ENCODE measurements at places on chromosomes 16 and 17.

GRCh38 chr17:34318474-34318873 is 761 bp upstream of the CCL8 start:
- DNase-seq, result peak; percentile 41

- no peak for DNase-seq
Measured at GRCh38 chr17:76079535-76079955, 563 bp downstream of the ZACN start.

DNA sequence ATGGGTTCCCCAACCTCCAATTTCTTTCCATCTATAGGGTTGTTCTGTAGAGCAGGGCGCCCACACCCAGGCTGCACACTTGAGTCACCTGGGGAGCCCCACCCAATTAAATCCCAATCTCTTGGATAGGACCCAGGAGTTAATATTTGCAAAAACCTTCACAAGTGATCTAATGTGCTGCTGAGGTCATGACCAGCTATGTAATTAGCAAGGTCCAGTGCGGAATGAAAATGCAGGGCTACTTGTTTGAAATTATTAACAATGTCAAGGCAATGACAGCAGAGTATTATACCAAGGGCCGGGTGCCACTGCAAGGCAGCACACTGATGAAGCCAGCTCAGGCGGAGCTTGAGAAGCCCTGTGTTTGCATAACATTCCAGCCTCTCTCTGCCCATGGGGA is 302.7 kb downstream of the MAF start:
- no peak for DNase-seq

DNA sequence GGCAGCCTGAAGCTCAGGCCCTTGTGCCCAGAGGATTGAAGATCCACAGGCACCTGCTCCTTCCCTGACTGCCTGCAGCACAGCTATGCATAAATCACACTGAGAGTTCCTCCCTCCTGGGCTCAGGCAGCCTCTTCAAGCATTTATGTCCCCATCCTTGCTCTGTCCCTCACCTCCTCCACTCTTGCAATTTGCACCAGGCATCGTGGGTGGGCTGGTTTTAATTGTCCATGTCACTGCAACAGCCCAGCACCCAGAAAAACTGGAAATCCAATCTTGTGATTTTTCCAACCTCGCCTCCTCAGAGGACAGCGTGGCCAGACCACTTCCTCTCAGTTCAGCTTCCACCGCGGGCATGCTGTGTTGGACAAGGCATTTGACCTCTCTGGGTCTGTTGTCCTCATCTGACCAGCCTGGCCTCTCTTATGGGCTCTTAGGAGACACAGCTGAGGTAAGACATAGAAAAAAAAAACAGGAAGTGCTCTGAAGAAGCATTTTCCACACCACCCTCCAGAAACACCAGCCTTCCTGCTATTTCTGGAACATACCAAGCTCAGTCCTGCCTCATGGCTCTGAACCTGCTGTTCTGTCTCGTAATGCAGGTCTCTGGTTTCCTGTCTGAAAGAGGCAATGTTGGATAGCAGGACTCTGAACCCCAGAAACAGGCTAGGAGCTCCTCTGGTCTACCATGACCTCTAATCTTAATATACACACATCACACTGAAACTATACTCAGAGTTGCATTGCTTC is 8.3 kb downstream of the TMEM114 start:
- peak; percentile 68 for DNase-seq

DNA sequence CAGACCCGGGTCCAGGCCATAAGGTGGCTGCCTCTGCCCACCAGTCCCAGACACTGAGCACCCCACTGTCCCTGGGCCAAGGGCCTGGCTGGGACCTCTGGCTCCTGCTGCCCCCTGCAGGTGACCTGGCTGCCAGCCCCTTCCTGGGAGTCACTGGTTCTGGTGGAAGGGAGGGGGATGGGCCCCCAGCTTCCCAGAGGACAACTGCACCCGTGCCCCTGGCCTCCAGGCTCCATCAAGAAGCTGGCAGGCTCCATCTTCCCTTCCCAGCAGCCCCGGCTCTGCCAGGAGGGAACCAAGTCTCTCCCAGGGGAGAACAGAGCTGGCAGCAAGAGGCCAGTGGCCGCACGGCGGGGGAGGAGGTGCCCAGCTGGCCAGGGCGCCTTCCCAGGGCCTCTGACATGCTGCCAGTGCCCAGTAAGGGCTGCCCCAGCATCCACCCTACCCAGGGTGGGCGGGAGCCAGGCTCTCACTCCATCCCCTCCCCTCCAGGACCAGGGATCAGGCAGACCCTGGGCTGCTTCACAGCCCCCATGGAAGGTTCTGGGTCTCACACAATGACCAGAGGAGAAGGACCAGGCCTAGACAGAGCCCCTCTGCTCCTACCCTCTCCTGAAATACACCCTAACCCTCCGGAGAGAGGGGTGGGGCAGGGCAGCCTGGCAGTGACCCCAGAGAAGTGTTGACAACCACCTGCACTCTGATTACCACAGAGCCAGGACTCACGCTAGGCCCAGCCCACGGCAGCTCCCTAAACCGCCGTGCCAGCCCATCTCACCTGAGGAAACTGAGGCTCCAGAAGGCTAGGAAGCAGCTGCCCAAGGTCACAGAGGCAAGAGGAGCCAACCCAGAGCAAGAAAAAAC is 3.6 kb downstream of the CLUH start:
- no peak for DNase-seq

DNA sequence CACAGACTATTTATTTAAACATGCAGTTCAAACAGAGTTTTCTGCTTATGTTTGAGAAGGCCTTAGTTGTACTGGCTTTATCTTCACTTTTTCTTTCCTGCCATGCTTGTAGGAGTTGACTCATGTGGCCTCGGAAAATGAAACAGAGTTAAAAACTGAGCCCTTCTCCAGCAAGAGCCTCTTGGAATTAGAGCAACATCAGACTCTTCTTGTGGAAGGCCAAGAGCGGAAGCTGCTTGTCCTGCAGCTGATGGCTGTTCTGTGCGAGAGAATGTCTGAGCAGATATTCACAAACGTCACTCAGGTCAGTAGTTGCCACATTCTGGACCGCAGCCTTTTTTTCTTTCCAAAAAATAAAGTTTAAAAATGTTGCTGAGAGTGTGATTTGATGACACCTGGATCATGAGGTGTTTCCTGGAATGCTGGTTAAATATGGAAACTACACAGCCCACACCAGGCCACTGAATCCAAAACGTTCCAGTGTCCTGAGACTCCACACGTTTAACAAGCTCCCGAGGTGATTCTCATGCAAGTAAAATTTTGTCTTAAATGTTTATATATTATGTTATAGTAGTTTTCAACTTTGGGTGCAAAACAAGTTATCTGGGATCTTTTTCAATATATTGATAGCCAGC is 65.9 kb downstream of the TANGO6 start:
- no peak for DNase-seq

GRCh38 chr16:80100846-80101451 is 439.8 kb upstream of the DYNLRB2 start:
- peak; percentile 18 for DNase-seq

GRCh38 chr16:55437625-55438024 is 41.4 kb upstream of the MMP2 start:
- DNase-seq, result no peak

DNA sequence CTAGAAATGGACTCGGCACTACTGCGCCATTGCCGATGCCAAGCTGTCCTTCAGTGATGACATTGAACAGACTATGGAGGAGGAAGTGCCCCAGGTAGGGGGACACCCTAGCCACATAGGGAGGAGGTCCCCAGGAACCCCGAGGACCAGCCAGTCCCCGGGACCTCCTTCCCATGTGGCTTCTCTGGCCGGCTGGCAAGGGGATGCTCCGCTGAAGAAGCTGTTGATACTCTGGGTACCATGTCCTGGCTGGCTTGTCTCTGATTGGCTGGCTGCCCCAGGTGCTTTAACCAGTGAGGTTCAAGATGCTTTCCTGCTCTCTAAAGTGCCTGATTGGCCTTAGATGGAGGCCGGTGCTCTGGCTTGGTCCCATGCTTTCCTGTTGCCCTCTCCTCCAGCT is 103.6 kb downstream of the SDR42E1 start:
- no peak for DNase-seq

- no peak for DNase-seq
Measured at GRCh38 chr16:69089091-69089910, 16.2 kb upstream of the HAS3 start.

DNA sequence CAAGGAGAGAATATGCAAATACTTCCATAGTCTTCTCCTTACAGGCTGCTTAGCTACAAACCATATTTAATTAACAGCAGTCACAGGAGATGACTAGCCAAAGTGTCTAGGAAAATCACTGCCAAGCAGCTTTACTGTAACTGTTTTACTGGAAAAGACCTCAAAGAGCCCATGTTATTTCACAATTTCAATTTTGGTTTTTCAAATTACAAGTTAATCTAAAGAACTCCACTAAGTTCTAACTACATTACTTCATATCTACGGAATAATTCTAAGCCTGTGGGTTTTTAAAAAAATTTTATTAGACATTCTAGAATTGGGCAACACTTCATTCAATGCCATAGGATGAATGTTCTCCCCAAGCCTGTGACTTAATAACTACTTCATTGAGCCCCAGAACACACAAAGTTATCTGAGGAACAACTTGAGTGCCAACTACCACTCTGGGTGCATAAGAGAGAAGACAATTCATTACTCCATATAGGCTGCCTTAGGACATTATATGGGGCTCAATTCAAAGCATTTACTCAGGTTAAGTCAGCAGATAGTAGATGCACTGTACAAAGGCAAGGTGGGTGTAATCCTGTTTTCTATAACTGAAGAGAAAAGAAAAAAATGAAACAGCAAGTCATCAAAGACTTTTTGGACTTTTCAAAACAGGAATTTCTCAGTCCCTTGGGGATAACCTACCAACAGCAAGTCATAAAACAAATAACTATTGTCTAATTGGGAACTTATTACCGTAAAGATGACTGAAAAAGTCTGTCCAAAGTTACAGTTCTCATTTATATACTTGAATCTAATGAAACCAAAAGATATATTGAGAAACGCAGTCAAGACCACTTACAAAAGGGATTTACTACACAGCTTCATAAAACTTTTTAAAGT is 33.0 kb downstream of the STAT3 start:
- no peak for DNase-seq

DNA sequence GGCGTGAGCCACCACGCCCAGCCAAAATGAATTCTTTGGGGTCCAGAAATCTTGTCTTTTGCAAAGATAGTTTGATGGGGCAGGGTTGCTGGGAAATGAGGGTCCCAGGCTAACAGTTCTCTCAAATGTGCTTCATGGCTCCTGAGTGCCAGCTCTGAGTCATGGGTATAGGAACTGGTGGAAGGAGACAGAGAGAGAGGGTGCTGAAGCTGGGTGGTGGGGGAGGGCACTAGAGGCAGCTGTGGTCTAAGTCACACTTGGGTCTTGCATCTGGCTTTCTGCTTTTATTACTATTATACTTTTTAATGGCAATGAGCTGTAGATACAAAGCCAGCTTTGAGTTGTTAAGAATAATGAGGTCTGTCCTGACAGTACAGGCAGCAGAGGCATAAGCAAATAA is 54.6 kb downstream of the PRKCA start:
- no peak for DNase-seq

DNA sequence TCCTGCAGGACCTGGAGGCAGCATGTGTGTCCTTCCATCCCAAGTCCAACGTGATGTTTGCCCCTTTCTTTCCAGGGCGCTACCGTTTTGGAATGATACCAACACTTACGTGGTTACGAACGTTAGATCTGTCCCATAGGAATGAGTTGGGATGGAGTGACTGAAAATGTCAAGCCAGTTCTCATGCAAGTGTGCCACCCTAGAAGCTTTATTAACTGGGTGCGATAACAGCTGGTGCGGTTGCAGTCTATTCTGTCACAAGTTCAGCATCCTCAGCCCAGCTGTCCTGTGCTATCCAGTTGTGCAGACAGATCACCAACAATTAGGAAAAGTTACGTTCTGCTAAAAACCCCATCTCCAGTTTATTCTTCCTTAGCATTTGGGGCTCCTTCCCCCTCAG is 52.5 kb downstream of the BANP start:
- DNase-seq, result no peak

DNA sequence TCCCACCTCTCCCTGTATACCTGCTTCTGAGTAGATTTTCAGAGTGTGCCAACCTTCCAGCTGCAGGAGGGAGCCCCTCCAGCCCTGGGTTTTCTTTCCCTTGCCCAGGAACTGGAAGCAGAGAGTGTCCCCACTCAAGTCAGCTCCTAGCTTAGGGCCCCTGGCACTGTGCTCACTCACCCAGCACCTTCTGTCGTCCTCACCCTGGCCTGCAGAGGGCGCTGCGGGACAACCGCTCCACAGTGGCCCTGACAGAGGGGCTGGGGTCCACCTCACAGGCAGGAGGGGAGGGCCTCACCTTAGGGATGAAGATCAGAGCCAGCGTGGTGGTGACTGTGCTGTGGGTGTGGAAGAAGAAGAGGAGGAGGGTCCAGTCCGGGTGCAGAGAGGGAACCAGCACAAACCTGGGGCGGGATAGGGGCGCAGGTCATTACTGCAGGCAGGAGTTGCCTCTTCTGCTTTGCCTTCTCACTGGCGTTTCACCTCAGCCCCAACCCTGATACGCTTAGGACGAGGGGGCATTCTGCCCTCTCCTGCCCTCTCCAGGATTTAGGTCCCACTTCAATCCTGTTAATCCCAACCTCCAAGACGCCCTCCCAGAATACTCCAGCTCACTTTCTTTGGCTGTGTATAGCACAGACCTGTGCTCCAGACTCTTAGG is 10.0 kb downstream of the GPR179 start:
- peak; percentile 38 for DNase-seq

DNA sequence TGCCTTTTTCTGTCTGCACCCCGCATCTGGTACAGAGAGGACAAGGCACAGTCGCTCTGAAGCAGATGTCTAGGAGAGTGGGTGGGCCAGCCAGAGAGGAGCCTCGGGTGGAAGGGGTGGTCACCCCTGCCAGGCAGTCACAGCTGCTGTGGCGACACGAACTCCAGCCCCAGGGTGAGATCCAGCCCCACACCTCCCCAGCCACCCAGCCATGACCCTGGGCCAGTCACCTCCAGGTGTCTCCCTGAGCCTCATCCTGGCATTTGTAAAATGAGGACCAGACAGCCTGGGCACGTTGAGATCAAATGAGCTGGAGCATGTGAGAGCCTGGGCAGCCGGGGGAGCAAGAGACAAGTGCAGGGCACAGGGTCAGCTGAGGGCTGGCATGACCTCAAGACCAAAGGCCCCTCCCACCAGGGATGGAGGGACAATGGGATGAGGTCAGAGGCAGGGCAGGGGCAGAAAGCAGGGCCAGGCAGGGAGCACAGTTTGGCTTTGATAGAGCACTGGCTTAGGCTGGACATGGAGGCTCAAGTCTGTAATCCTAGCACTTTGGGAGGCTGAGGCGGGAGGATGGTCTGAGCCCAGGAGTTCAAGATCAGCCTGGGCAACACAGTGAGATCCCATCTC is 7.7 kb downstream of the ADAM11 start:
- DNase-seq, result no peak

- no peak for DNase-seq
Measured at GRCh38 chr17:79840269-79840988, 1.2 kb upstream of the CBX4 start.

GRCh38 chr16:47592232-47592631 is 131.1 kb downstream of the PHKB start:
- no peak for DNase-seq

- no peak for DNase-seq
Measured at GRCh38 chr17:1577182-1577581, 14.6 kb upstream of the PITPNA start.

DNA sequence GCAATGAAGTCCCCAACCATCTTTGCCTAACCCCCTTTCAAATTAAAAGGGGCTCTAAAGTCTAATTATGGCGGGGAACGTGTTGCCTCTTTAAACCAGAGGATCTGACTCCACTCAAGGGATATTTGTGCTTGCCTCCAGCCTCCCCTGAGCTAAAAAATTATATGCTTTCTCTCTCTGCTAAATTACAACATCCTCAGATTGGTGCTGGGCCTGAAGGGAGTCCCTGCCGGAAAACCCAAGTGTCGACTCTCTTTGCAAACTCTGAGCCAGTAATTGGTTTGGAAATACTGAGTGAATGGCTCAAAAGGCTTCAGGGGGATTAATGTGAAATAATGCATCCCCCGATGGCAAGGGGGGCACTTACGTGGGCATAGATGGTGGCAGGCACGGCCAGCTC is 208.5 kb upstream of the TNRC6C start:
- DNase-seq, result no peak
